Stimulated activated CD8-positive, alpha-beta memory T cell treated with anti-CD3 and anti-CD28 coated beads, Interleukin-7, amount 100 ng/mL, for 4 hours (primary cell): ENCODE measurements at places on chromosomes 12 and 14.

- DNase-seq = no peak
Observed at GRCh38 chr12:70661466-70662161, 24.4 kb upstream of the PTPRB start.

DNA sequence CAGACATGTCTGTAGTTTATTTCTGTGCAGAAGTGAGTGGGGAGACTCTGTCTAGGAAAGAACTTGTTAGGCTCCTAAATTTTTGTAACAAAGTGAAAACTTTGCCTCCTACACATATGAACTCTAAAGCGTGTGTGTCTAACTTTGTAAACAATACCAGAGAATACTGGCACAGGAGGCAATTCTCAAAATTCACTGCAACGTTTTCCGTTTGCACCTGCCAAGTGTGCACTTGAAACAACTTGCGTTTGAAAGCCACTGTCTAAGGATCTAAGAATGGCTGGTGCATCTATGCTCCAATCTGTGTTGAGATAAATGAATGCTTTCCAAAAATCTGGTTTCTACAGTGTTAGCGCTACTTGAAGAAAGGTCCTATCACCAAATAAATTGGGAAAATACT lies 15.3 kb downstream of the GRIP1 start:
- no peak for DNase-seq

- no peak for DNase-seq
Observed at GRCh38 chr12:51324953-51325352, 979 bp upstream of the BIN2 start.

DNA sequence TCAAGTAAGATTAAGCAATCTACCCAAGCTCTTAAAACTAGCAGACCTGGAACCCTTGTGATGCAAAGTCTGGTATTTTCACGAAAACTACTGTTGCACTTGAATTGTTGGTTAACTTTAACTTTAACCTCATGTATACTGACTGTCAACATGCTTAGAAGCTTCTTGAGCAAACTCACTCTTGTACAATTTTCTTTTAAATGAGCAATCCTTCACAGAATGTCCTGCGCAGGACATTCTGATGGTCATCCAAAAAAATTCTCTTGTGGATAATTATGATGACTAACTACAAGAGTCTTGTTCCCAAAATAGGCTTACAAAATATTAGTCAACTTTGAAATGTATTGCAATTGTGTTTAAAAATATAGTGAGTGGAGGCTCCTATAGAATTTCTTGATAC lies 54.0 kb upstream of the PDE3A start:
- DNase-seq = no peak

- DNase-seq = no peak
Observed at GRCh38 chr12:95213119-95213518, 4.1 kb downstream of the FGD6 start.

DNA sequence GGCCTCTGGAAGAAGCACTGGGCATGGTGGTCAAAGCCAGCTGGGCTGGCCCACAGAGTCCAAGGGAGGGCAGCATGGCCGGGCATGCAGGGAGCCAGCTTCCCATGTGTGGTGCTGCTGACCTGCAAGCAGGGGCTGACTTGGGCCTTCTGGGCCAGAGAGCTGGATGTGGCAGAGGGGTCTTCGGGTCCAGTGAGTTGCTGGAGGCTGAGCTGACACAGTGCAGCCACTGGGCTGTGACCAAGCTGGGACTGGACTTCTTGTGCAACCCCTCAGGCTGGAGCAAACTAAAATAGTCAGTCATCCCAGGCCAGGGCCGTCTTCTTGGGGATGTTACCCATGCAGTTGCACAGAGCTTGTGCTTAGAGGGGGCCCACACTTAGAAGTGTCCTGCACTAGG lies 7.3 kb upstream of the RIN3 start:
- no peak for DNase-seq

- DNase-seq = no peak
Observed at GRCh38 chr12:27906658-27907473, 65.7 kb downstream of the PTHLH start.

DNA sequence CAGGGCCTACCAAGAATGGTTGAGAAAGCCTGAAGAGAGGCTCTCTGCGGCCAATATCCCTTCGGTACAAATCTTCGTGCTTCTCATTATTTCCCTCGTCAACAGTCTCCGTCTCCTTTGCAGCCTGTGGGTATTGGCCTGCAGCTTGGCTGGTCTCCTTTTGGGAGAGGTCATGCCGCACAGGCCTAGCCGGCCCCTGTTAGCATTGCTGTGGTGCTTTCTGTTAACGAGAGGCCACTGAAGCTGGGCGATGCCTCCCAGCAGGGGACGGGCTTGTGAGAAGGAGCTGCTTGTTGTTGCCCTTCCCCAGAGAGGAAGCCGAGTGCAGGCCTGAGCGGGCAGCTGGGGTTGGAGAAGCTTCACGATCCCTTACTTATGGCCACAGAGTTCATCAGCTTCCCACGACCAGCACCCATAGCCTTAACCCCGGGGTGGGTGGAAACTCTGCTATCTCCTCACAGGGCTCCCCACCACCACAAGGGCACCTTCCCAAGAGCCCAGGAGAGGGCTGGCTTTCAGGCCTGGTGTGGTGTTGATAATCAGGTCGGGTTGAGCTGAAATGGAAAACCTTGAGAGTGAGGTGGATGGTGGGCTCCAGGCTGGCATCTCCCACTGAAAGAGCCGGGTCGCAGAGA lies 228.6 kb downstream of the ZFP36L1 start:
- no peak for DNase-seq

DNA sequence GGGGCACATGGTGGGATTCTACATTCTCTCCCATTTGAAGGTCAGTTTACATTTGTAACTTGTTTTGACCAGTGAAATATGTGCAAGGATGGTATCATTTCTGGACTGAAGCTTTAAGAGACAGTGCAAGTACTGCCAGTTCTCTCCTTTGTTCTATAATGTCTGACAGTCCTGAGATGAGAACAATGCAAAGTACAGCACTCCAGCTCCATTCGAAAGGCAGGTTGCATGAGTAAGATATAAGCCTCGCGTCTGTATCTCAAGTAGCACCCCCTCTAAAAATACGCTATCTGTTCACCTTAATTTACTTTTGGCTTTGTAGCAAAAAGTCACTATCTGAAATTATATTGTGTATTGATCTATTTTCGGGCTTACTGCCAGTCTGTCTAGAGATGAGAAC lies 1122.2 kb upstream of the TMEM132C start:
- no peak for DNase-seq

GRCh38 chr12:57519796-57520052 lies 590 bp downstream of the DDIT3 start:
- no peak for DNase-seq

DNA sequence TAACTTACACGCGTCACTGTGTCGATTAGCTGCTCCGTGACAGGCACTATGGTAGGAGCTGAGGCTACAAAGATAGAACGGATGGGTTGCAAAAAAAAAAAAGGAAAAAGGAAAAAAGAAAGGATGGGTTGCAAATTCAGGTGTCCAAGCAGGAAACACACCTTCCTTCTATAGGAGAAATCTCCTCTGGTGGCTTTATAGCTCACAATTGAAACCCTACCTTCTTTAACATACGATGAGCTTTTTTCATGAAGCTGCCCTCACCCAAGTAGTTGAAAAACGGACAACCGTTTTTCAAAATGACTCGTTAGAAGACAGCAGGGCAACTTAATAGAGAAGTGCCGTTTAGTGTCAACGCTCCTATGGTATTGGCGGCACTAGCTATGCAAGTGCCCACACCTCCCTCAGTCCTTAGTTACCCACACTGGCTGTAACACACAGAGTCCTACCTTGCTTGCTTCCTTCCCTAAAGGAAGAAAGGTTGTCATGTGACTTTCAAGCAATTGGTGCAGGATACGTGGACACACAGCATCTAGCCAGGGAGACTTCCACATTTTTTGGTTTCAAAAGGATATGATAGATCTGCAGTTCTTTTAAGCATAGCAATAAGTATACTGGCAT lies 682 bp upstream of the TRIP11 start:
- DNase-seq = no peak

DNA sequence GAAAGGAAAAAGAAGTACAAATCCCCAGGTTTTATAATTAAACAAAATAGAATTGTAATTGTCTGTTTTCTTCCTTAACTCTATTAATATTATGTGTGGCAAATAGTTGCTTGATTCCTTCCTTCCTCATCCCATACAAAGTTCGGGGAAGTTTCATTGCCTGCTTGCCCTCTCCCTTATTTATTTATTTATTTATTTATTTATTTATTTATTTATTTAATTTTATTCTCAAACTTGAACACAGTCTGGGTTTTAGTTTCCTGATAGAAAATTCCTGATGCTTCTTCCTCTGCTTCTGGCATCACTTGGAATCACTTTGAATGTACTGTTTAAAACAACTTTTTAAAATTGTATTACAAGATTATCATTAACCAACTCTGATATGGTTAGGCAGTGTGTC lies 145.8 kb upstream of the SOX5 start:
- DNase-seq = no peak

DNA sequence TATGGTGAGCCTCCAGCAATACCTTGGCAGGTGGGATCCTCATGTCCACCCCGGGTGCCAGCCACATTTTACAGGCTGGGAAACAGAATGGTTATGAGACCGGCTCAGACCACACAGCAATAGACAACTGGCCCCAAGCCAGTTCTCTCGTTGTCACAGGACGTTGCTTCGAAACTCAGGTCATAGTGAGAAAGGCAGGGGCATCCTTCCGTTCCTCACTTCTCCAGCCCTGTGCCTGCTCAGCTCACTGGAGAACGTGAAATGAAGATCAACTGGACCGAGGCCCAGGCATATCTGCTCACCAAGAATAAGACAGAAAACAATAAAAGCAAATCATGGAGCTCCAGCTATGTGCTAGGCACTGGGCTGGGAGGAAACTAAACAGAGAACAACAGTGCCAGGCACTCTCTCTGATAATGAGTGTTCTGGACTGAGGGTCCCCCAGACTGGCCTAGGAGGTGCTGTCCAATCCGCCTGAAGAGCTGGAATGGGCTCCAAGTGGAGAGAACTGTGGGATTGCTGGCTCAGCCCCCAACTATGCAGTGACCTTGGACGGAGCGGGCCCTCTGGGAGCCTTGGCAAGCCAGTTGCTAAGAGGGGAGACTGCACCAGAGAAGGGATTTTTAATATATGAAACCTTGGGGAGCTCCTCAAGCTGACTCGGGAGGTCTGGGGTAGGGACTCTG lies 18.8 kb upstream of the FAIM2 start:
- DNase-seq = no peak

GRCh38 chr14:30656190-30656632 lies 34.1 kb downstream of the SCFD1 start:
- DNase-seq = no peak

DNA sequence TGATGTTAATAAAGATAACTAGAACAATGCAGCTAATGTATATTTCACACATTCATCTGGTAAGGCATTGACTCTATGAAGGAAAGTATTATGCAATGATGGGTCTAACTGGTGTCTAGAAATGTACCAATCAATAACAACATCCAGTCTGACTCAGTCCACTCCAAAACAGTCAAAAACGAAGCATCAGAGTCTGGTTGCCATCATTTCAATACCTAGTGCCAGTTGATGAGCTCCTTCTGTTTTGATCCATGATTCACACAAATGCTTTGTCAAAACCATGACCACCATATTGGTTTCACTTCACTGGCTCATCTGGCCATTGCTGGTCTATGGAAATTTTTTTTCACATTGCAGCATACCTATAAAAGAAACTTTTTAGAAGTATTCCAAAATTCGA lies 747.2 kb upstream of the TMEM132C start:
- DNase-seq = no peak

DNA sequence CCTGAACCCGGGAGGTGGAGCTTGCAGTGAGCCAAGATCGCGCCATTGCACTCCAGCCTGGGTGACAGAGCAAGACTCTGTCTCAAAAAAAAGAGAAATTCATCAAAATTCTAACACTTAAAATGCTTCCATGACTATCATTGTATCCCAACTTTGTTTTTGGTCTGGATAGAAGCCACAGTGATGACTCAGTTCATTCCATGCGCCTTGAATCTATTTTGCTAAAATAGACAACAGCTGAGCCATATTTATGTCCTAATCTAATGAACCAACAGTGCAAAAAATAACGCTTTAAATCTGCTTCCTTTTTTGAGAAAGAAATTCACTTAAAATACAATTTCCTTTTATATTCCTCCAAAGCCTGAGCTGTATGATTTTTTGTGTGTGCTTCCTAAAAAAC lies 23.2 kb upstream of the BICD1 start:
- DNase-seq = no peak

GRCh38 chr12:65742018-65743010 lies 82.0 kb upstream of the HMGA2 start:
- DNase-seq = no peak

GRCh38 chr14:82549306-82549990 lies 1015.8 kb upstream of the SEL1L start:
- no peak for DNase-seq

DNA sequence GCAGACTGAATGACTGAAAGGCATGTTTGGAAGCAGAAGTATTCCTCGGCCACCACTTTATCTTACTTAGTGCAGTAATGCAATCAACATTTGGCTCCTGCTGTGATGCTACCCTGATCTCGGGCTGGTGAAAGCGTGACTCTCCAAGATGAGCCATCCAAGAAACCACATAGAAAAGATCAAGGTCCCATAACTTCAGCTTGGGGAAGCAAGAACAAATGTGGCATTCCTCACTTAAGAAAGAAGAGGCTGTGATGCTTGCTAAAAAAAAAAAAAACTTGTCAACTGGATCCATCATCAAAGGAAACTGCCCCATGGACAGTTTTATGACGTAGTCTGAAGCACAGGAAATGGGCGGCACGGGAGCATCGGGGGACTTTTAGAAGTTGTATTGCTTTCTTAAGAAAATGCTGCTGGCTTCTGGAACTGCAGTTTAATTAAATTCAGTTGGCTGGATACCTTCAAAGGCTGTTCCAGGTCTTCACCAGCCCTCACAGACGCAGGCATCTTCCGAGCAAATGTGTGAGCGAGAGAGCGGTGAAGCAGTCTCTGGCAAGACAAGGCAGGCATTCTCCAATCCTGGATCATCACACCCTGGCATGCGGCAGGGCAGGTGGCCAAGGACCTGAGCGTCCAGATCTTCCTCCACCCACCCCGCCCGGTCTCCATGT lies 38.2 kb upstream of the MAP1LC3B2 start:
- DNase-seq = no peak

DNA sequence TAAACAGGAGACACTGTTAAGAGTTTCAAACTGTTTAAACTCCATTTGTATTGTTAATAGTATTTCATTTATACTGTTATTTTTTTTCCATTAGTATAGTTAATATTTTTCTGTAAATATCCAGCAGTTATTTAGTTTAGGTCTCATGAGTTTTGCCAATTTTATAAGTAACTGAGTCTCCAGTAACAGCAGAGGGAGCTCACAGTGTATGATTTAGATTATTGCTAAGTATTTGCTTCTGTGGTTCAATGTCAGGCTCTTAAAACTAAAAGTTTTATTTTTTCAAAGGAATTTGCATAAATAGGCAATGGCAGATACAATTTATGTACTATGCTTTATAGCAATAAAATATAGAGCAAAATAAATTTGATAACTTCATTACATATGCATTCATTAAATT lies 209.7 kb downstream of the ATXN7L3B start:
- no peak for DNase-seq

GRCh38 chr12:117485984-117486839 lies 124.8 kb upstream of the NOS1 start:
- DNase-seq = no peak

- DNase-seq = no peak
Observed at GRCh38 chr14:37819155-37820015, 224.0 kb downstream of the TTC6 start.

- DNase-seq = no peak
Observed at GRCh38 chr12:41970744-41971143, 173.9 kb downstream of the GXYLT1 start.
